T-helper 17 cell (primary cell): ENCODE measurements at places on chromosomes 1 and 21.

- no peak for DNase-seq
These were observed 838.6 kb downstream of the LTN1 start for GRCh38 chr21:28154121-28154520.

- DNase-seq: no peak
These were observed 203.3 kb upstream of the IVNS1ABP start for GRCh38 chr1:185520188-185520920.

- no peak for DNase-seq
These were observed 174.8 kb upstream of the VAMP3 start for GRCh38 chr1:7596126-7596965.

DNA sequence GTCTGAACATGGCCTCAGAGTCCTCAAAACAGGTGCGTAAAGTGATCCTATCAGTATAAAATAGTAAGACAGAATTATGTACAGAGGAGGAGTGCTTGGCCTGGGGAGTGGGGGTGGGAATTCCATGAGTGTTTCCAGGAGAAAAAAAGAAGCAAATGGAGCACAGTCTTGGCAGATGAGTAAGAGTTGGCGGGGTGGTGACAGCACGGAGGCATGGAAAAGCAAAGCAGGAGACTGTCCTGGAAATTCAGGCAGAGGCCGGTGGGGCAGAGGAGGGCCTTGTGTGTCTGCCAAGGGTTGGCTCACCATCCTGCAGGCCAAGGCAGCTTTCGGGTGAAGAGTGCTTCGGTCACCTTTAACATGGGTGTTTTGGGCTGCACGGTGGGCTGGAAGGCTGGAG lies 63.4 kb downstream of the OPTC start:
- DNase-seq: no peak

- DNase-seq: no peak
These were observed 870.5 kb upstream of the CXADR start for GRCh38 chr21:16642353-16642752.

DNA sequence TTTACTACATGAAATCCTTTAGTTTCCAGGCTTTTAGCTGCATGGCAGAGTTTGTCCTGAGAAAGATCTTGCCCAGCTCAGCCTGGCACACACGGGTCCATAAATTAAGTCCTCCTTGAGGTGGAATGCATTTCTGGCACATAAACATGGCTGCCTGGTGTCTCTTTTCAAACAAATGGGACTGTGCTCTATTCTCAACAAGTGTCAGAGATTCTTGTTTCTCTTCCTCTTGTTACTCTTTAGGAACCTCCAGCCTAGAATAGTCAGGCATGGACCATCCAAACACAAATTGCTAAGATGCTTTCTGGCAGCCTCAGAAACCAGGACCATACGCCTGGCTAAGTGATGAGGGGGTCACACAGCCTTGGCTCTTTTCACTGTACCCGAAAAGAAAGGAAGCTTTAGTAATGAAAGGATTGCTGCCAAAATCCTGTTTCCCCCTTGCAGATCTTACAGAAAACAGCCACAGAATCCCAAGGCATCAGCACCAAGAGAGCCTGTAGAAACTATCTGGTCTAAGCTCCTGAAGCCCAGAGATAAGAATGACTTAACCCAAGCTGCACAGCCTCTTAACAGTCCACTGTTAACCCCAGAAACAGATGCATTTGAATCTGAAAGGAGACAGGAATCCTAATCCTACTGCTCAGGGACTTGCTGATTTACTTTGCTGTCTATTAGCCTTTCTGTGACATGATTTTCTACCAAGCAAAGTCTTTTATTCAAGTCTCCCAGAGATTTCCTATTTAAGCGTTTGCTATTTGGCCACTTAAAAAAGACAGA lies 31.9 kb upstream of the NRDC start:
- DNase-seq: no peak
